ENCODE measurements at places on chromosomes 12 and 14.

GRCh38 chr12:91256411-91256810 lies 73.8 kb upstream of the DCN start:
- no peak for DNase-seq

DNA sequence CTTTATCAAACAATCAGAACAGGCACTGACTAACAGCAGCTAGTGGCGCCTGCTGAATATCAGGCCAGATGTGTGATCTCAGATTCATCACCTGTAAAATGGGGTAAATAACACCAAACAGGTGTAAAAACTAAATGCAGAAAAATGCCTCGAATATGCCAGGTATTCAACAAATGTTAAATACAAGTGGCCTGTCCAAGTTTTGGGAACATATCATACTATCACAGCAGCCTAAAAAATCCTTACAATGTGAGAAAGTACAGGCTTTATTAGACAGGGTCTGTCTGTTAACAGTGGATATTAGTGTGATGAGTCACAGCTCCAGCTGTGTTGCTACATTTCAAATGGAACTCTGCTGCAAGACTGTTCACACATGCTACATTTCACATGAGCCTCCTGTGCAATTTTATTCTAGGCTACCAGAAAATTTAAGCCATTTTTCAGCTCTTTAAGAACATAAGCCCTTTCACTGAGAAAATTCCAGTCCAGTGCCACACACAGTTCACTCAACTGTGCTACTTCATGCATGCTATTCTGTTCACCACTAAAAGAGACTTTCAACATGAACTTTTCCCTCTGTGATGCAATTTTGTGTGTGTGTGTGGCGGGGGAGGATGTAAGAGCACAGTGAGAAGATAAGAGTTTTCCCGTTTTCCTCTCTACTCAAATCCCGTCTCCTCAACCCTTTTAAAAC lies 56.7 kb downstream of the MSRB3 start:
- DNase-seq, result no peak

GRCh38 chr14:68786491-68787091 lies 6.3 kb downstream of the ZFP36L1 start:
- no peak for DNase-seq

- DNase-seq, result no peak
Observed at GRCh38 chr12:112848972-112849371, 57.4 kb downstream of the RPH3A start.

DNA sequence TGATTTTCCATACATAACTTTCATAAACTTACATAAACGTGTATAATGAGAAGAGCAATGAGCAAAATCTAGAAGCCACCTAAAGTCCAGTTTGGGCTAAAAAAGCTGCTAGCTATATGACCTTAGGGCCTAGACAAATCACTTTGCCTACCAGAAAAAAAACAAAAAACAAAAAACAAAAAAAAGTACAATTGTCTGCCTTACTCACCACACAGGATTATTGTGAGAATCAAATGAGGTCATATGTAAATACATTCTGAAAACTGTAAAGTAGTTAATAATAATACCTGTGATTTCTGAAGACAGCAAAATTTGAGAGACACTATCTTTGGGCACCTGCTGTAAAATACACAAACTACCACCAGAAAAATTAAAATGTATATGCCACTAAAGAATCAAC lies 4.2 kb downstream of the ATP2B1 start:
- no peak for DNase-seq

GRCh38 chr14:55274146-55274545 lies 2.9 kb downstream of the FBXO34 start:
- DNase-seq, result no peak
